ENCODE measurements at places on chromosomes 3 and 15. TPM values are rescaled to one million over a fixed set of nuclear protein-coding genes. Genes with fewer than 3 reads are reported as not detected.

- no peaks in the 10 kb centered on the region for H3K27me3 ChIP-seq
- H3K36me3 ChIP-seq = no peaks in the 10 kb centered on the region
- no peak for DNase-seq
- H3K4me3 ChIP-seq = no peak overlapping the region
- H3K4me1 ChIP-seq = no peaks in the 10 kb centered on the region
These were observed 102.9 kb downstream of the TP63 start for GRCh38 chr3:189734061-189734460.

DNA sequence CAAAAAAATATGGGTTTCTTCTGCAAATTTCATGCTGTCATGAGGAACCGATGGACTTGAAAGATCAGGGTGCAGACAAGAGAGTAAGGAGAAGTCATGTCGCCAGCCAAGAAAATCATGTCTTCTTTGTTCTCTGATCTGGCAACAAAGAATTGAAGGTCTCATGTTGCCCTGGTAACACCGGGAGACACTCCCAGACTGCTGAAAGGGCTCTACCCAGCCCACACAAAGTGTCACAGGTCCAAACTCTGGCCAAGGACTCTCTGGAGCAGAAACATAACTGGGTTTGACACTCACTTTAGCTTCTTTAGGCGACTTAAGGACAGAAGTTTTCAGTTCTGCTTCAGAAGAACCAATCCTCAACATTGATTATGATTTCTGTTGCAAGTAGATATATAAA lies 42.9 kb downstream of the SIDT1 start:
- no peak overlapping the region for H3K27ac ChIP-seq
- peaks cover 34% of the 10 kb centered on the region for H3K27me3 ChIP-seq
- no peaks in the 10 kb centered on the region for H3K36me3 ChIP-seq
- no peak overlapping the region for H3K4me3 ChIP-seq

Gene NRG4
- total RNA-seq = not detected

Gene ERC2
- 0.99 TPM for total RNA-seq

DNA sequence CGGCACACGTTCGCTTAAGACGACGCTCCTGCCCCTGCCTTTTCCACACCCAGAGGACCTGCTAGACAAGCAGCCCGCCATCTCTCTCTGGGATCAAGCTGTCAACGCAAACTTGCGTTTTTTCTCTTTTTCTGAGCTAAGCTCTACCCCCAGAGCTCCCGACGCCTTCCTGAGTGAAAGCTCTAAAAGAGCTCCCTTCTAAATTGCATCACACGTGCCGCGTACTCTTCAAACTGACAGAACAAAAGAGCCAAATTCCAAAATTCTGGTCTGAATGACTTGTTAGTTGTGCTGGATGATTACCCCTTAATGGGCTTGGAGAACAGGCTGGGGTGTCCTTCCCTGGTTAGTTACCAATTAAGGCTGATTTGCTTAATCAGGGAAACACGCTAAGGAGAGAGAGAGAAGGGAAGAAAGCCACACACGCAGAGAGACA lies 81.2 kb downstream of the MDFIC2 start:
- H3K4me1 ChIP-seq = no peaks in the 10 kb centered on the region
- H3K27ac ChIP-seq = no peak overlapping the region
- no peak overlapping the region for H3K4me3 ChIP-seq
- no peaks in the 10 kb centered on the region for H3K36me3 ChIP-seq
- H3K27me3 ChIP-seq = no peaks in the 10 kb centered on the region

DNA sequence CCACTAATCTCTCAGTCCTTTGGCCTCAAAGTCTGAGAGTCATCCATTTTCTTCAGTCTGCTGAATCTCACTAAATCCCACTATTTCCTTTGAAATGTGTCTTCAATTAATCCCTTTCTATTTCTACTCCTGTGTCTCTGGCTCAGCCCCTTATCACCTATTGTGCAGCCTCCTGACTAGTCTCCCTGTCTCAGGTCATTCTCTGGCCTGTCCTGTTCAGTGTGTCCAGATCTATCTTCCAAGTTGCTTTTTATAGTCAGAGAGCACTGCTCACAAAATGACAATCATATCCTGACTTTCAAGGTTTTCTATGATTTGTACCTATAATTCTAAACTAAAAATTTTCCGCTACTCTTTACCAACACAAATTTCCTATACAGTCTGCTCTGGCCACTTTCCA lies 7.6 kb downstream of the ROPN1 start:
- H3K4me1 ChIP-seq = peaks cover 6% of the 10 kb centered on the region
- H3K36me3 ChIP-seq = no peaks in the 10 kb centered on the region
- DNase-seq = no peak
- H3K27me3 ChIP-seq = peaks cover 57% of the 10 kb centered on the region
- H3K27ac ChIP-seq = no peak overlapping the region
- no peak overlapping the region for H3K4me3 ChIP-seq

GRCh38 chr3:16790432-16791400 lies 94.0 kb upstream of the PLCL2 start:
- H3K4me1 ChIP-seq = peaks cover 14% of the 10 kb centered on the region
- H3K36me3 ChIP-seq = no peaks in the 10 kb centered on the region
- DNase-seq = no peak
- H3K4me3 ChIP-seq = no peak overlapping the region

- H3K4me1 ChIP-seq = peaks cover 30% of the 10 kb centered on the region
- peak; percentile 66 for DNase-seq
- peak within 1 kb of the TSS; percentile 88 for H3K4me3 ChIP-seq
These were observed at the start of gene RASA2 for GRCh38 chr3:141486746-141487520. TSS of gene RASA2 (plus strand) at chr3:141487027. CDS start at chr3:141487084, 57 bp downstream.

Gene TMEM207
- not detected for total RNA-seq

GRCh38 chr15:43449981-43450380 lies 43.0 kb downstream of the TP53BP1 start:
- no peak overlapping the region for H3K27ac ChIP-seq
- no peaks in the 10 kb centered on the region for H3K27me3 ChIP-seq
- no peaks in the 10 kb centered on the region for H3K4me1 ChIP-seq

Gene FOXB1
- not detected for total RNA-seq

Gene GNAT1
- total RNA-seq = not detected

- H3K4me1 ChIP-seq = peaks cover 50% of the 10 kb centered on the region
- H3K27me3 ChIP-seq = no peaks in the 10 kb centered on the region
- H3K4me3 ChIP-seq = peak overlapping the region; percentile 98
- H3K36me3 ChIP-seq = no peaks in the 10 kb centered on the region
These were observed 851 bp upstream of the DCBLD2 start for GRCh38 chr3:98902351-98902740.

DNA sequence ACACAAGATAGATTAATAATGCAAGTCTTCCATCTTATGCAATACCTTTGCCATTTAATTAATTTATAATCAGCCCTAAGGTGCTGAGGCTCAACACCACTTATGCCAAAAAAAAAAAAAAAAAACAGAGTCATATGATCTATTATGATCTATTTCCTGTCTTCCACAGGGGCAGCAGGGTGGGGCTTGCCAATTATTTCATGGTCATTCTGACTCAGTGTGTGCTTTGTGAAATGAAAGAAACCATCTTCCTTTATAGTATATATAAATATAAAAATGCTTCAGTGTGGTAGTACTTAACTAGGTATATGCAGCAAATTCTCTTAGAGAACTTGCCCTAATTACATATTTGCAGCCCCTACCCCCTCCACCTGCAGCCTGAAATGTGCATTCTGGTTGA lies 7.2 kb upstream of the RARB start:
- H3K36me3 ChIP-seq = no peaks in the 10 kb centered on the region
- no peak overlapping the region for H3K27ac ChIP-seq
- no peaks in the 10 kb centered on the region for H3K27me3 ChIP-seq
- no peak overlapping the region for H3K4me3 ChIP-seq
- H3K4me1 ChIP-seq = no peaks in the 10 kb centered on the region
- DNase-seq = no peak

Gene DENND6A
- 14.7 TPM for total RNA-seq

DNA sequence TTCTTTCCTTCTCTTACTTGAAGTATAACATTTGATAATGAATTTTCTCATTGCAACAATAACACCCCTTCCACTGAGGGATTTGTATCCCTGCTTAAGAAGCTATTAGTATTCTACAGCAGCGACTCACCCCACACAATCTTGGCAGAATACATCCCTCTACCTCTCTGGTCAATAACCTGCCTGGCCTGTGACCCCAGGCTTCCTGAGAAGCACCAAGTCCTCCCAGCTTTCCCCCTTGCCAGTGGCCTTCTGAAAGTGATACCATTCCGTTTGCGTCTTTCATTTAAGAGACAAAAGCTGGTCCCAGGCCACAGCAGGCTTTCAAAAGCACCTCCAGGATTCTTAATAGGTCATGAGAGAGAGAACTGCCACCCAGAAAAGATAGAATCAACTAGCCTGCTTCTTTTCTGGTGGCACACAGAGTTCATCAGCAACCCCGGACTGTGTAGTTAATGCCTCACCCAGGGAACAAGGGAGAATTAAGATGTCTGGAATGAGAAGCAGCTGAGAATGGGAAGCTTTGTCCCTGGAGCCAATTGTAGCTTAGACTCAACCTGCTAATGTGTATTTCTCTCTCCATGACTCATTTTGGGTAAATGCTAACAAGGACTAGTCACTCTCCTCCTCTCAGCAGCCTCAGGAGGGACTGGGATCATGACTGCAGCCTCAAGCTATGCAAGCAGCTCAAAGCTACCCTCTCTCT lies 101.0 kb upstream of the CPNE4 start:
- H3K4me3 ChIP-seq = no peak overlapping the region
- no peak overlapping the region for H3K27ac ChIP-seq
- DNase-seq = no peak
- H3K4me1 ChIP-seq = no peaks in the 10 kb centered on the region
- H3K36me3 ChIP-seq = no peaks in the 10 kb centered on the region

DNA sequence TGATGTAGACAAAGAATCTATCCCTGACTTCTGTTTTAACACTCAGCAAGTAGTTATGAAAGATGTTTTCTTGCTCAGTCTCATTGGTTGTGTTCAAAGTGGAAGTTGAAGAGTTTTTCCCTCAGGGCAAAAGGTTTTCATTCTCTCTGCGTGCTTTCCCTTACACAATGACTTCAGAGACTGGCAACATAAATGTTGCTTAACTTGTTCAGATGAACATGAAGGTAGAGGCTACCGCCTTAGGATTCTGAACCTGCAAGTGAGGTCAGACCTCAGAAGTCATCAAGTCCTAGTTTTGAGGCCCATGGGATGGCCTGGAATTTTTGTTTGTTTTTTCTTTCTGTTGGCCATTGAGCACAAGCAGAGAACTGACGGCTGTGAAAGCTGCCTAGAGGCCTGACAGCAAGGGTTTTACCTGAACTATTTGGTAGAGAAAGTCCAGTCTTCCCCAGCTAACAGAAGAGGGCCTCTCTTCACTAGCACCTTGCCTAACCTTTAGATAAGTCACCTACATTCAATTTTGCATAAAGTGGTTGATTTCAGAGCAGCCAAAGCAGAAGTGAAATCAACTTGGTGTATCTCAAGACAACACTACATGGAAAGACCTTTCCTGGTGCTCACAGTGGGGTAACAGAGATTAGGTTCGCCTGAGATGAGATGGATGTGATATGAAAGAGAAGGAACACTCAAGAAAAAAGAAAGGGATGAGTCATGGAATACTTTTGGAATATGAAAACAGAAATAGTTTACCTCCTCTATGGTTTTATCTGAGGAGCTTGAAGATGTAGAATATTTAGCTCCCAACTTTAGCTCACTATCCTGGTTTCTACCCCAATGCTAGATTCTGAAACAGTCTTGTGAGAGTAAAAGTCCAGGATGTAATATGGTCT lies 53.6 kb upstream of the AP4E1 start:
- no peak overlapping the region for H3K27ac ChIP-seq
- no peak overlapping the region for H3K4me3 ChIP-seq
- no peaks in the 10 kb centered on the region for H3K27me3 ChIP-seq
- DNase-seq = no peak
